Retina (tissue), 1 donor: ENCODE measurements at places on chromosomes 11 and 22.

- DNase-seq, result no peak
These were observed 15.9 kb downstream of the RIBC2 start for GRCh38 chr22:45429424-45429823.

- DNase-seq, result no peak
These were observed 134.7 kb downstream of the GRIK4 start for GRCh38 chr11:120646206-120646605.

- DNase-seq, result peak; percentile 32
These were observed 82.3 kb downstream of the USP35 start for GRCh38 chr11:78270971-78271370.

- DNase-seq, result no peak
These were observed 38.2 kb downstream of the FAM168A start for GRCh38 chr11:73559743-73560142.

- no peak for DNase-seq
These were observed 644.4 kb downstream of the TBC1D22A start for GRCh38 chr22:47406896-47407295.

- no peak for DNase-seq
These were observed 30.4 kb downstream of the PAAF1 start for GRCh38 chr11:73907191-73907590.

DNA sequence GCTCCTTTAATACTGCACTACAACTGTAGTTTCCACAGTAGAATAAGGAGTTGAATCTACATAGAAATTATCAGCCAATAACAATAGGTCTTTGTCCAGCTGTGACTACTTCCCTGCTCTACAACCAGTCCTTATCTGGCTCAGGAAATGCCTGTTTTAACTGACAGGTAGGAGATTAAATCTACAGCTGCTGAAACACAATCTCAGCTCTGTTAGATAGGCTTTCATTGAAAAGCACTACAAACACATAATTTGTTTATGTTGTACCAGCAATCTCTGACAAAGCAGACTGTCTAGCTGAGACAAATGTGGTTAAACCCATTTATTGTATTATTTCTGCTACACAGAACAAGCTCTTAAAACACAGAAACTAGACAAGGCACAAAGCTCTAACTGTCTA is 230.0 kb downstream of the SOX6 start:
- peak; percentile 18 for DNase-seq

GRCh38 chr11:27203077-27203647 is 159.9 kb downstream of the CCDC34 start:
- no peak for DNase-seq
